ENCODE measurements at places on chromosomes 2 and 18.

GRCh38 chr2:1248187-1248586, 165.1 kb upstream of the TPO start:
- no peak for DNase-seq

DNA sequence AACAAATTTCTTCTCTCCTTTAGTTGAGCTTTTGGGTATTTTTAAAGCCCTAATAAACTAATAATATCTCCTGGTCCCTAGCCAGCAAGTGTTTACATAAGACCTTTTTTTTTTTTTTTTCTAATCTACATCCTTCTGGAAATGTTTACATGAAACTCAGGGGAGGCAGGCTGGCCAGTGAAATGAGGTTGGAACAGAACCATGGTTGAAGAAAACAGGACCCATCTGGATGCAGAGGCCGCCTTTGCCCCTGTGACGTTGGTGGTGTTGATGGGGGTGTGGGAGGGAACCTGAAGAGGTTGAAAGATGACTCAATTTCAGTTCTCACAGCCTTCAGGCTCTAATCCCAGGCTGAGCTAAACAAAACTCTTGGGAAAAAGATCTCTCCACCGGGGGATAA, 118.5 kb downstream of the NRP2 start:
- no peak for DNase-seq

DNA sequence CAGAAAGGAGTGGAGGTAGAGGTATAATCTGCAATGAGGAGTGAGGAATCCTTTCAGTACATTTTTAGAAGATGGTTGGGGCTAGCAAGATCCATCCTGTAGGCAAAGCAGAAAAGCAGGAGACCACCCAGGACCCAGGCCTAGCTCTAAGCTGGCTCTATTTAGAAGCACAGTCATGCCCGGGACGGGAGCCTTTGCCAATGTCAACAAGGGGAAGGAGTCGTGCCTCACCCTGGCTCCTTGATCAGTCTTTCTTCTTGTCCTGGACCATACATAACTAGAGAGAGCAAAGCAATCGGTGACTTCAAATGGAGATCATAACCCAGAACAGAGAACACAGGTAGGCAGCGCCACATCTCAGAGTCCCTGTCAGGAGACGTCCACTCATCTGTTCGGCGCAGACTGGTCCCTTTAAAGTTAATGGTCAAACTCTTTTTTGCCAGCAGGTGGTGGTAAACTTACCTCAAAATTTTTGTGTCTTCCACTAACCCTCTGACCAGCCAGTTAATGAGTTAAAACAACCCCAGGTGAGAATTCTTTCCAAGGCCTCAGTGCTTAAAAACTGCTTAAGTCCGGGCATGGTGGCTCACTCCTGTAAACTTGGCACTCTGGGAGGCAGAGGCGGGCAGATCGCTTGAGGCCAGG, 8.0 kb downstream of the MC5R start:
- peak; percentile 8 for DNase-seq

- DNase-seq = no peak
Measured at GRCh38 chr2:99802734-99803133, 312.9 kb upstream of the REV1 start.

GRCh38 chr2:211903961-211904360, 634.6 kb downstream of the ERBB4 start:
- DNase-seq = no peak

DNA sequence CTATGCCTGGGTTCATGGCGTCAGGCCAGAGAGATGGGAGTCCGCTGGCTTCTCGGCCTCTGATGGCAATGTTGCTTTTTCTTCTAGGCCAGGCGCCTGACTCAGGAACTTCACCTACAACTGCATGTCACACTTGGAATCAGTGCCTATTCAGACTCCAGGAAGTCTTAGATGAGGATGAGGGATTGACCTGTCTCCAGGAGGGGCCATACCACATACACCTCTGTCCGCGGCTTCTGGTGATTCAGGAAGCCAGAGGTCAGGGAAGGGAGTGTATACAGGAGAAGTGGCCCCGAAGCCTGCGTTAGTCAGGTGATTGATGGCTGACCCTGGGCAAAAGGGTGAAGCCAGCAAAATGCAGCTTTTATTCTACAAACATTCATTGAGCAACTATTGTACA, 109.1 kb upstream of the RMDN2 start:
- no peak for DNase-seq

DNA sequence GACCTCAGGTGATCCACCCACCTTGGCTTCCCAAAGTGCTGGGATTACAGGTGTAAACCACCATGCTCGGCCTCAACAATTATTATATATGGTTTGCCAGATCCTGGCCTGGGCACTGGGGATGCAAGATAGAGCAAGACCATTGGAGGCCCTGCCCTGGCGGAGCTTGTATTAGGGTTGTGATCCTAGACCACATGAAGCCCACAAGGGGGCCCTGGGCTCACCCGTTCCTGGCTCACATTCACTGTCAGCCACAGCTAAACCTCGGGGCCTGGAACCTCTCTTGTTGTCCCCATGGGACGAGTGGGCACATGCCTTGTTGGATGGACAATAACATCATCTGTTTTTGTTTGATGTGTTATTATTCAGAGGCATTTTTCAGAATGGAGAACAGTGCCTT, 14.9 kb downstream of the HPCAL1 start:
- no peak for DNase-seq

- no peak for DNase-seq
Measured at GRCh38 chr2:95274291-95275150, at the start of gene PROM2. Gene PROM2, plus strand, starts transcription at chr2:95274449. Its CDS starts 137 bp downstream, at chr2:95274586.

- no peak for DNase-seq
Measured at GRCh38 chr2:239700686-239701345, 300.0 kb upstream of the HDAC4 start.

DNA sequence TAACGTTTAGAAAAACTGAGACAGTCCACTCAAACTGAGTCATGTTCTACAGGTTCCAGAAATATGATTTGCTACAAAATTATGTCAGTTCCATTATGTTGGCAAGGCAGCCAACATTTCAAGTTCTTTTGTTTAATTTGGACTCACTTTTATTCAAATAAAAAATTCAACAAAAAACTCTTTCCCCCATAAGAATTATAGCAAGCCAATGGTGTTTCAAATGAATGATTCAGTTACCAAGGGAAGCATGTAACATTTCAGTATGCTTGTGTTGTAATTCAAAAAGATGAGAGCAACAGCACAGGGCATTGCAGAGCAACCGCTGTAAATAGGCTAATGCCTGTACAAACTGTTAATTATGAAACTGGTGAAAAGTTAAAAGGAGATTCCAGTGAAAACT, 140.8 kb downstream of the FIGN start:
- no peak for DNase-seq

DNA sequence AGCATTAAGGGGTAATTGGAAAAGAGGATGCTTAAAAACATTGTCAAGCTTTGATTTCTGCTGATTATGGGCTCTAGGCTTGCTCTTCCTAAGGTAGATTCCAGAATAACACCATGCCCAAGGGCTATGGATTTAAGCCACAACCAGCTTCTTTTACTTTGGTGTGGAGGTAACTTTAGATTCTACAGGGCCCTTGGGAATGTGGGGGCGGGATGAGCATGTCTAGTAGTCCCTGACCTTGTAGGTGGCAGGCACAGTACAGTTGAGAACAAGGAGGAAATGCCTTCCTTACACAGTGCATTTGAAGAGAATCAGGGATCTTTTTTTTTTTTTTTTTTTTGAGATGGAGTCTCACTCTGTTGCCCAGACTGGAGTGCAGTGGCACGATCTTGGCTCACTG, 364.2 kb downstream of the NYAP2 start:
- DNase-seq = no peak

- peak; percentile 39 for DNase-seq
Measured at GRCh38 chr2:113818382-113818951, 62.0 kb upstream of the SLC35F5 start.

DNA sequence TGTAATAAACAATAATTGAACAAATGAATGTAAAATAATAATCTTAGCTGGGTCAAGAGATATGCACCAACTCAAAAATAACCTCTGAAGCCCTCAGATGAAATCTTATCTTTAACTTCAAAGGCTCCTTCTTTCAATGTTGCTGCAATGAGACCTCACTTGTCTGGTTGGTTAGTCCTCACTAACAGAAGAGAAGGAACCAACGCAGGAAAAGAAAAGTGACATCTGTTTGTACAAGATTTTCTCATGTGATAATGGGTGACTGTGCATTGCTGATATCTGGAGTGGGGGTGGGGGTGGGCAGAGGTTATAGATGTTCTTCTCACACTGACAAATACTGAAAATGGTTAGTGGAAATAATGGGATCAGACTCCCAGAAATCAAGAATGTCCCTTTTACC, 2.6 kb downstream of the SCN7A start:
- DNase-seq = no peak

- no peak for DNase-seq
Measured at GRCh38 chr2:129766374-129766993, 213.0 kb upstream of the RAB6C start.

DNA sequence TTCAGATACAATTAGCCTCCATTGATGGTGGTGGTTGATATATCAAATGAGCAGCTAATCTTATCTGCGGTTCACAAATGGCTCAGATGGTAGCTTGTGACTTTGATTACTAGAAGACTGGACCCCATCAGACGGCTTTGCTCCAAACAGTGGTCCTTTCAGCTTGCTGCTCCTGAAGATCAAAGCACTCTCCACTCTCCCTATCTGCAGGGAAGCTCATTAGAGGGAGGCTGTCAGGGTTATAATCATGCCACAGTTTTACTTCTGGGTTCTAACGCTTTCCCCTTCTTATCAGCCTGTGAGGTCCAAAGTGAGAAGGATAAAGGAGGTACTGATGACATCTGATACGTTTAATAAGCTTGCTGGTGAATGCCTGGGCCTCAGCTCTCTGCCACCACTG, 247.1 kb upstream of the NT5C1B start:
- no peak for DNase-seq
